Hepatocyte (in vitro differentiated cells): ENCODE measurements at places on chromosomes 5 and 9. TPM values are rescaled to one million over a fixed set of nuclear protein-coding genes. Genes with fewer than 3 reads are reported as not detected.

DNA sequence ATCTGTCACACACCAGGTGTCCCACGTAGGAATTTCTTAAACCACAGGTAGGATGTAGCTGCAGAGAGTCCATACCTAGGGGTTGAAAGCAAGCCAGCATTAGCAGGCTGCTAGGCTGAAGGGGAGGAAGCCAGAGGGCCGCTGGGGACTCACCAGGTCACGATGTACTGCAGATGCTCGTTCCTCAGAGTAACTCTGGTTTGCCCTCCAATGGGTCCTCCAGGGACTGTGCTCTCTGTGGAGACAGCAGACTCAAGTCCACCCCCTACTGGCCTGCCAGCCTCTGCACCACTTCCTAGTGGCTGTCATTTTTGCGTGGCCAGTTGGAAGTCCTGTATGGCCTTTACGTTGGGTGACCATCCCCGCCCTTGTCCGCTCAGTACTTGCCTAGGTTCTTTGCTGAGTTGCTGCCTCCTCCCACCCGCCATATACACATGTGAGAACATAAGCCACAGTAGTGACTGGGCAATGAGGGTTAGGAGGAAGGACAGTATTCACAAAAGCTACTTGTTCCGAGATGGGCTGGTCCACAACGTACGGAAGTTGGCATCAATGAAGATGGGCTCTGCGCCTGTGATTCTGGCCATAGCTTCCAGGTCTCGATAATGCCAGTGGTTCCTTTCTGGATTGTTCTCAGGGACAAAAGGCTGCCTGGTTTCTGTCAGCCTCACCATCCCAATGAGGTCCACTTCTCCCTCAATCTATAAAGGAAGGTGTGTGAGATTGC, 4.1 kb downstream of the RPL7A start:
- DNase-seq: peak; percentile 64

CDK7 gene
- total RNA-seq: 36.4 and 50.9 TPM in 2 replicates

IL4 gene
- not detected in 2 replicates for total RNA-seq

GRCh38 chr9:1939926-1940368, 75.2 kb upstream of the SMARCA2 start:
- peak; percentile 68 for DNase-seq

GRCh38 chr5:136001466-136001981, 27.3 kb upstream of the TGFBI start:
- DNase-seq: no peak

GRCh38 chr9:135887585-135888050, 19.7 kb downstream of the CAMSAP1 start:
- no peak for DNase-seq

DNA sequence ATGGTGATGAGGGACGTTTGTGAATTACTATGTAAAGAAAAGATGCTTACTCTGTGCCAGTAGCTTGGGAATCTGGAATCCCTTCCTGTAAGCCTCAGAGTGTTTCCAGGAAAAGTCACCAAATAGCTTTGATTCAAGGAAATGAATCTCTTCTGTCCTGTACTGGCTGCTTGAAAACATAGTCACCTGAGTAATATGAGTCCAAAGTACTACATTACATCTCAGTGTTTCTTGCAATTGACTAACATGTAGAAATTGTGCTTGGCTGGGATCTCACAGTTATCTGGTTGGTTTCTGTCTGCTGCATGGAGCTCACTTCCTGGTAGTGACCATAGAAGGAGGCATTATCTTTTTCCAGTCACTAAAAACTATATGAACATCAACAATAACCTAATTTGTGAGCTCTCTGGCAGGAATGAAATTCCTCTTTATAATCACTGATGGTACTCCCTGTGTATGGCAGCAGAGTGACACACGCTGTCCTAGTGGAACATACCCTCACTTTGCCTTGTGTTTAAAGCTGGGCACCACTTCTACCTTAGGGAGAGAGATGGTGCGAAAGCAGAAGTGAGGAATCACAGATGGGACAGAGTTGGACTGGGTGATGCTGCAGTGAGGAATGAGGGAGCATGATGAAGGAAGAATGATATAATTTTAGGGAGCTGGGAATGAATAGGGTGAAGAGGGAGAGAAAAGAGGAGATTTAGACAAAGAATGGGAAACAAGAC, 568.5 kb downstream of the RAB3C start:
- peak; percentile 46 for DNase-seq

GRCh38 chr5:61449804-61450492, 117.9 kb downstream of the ZSWIM6 start:
- peak; percentile 47 for DNase-seq

- DNase-seq: no peak
Measured at GRCh38 chr9:75448281-75448680, 360.0 kb downstream of the OSTF1 start.

GRCh38 chr5:38529955-38530646, 26.3 kb downstream of the LIFR start:
- no peak for DNase-seq

DNA sequence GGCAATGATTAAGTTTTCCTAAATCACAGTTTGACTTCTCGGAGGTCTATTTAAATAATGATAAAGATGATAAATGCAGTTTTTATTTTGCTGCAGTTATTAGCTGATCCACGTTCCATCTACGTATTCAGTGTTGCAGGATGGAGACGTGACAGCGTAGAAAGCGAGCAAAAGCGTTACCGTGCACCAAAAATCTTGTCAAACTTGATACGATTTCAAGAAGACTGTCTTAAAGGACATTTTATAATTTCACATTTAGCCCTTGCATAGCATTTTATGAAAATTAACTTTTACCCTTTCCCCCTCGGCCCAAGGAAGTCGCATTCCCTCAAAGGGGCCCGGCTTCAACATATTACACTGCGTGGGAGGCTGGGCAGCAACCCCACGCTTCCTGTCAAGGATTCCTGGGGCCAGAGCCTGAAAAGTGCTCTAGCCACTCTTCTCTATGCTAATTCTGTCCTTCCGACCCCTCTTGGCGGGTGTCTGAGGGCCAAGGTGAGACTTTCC, 7.1 kb upstream of the PURA start:
- no peak for DNase-seq

- no peak for DNase-seq
Measured at GRCh38 chr5:2802693-2803365, 51.4 kb upstream of the IRX2 start.

GRCh38 chr9:3784641-3785040, 258.8 kb upstream of the RFX3 start:
- no peak for DNase-seq

SHROOM1 gene
- 8.5 and 10.0 TPM in 2 replicates for total RNA-seq

CNTFR gene
- total RNA-seq: 2.1 and 4.7 TPM in 2 replicates

DNA sequence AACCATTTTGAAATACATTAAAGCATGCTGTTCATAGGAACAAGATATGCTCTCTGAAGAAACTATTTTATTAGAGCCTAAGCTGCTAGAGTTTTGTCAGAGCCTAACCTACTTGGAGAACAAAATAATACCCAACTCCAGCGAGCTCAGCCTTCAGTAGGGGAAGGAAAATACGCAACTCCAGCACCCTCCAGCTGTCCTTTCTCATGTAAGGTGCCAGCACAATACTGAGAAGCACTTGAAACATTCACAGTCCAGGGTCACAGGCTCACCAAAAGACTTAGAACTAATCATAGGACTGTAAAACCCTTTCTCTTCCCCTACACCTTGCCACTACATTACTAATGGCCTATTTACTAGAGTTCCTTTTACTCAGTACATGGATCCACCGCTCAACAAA, 18.9 kb downstream of the DPYSL3 start:
- DNase-seq: no peak

GRCh38 chr9:81456431-81457006, 232.8 kb downstream of the TLE1 start:
- DNase-seq: no peak

- DNase-seq: no peak
Measured at GRCh38 chr5:86865256-86865785, 247.6 kb downstream of the COX7C start.

GRCh38 chr9:88753691-88754367, 218.9 kb downstream of the NXNL2 start:
- no peak for DNase-seq

ANKRD31 gene
- 0.47 and 0.60 TPM in 2 replicates for total RNA-seq

TLX3 gene
- not detected in 2 replicates for total RNA-seq

DNA sequence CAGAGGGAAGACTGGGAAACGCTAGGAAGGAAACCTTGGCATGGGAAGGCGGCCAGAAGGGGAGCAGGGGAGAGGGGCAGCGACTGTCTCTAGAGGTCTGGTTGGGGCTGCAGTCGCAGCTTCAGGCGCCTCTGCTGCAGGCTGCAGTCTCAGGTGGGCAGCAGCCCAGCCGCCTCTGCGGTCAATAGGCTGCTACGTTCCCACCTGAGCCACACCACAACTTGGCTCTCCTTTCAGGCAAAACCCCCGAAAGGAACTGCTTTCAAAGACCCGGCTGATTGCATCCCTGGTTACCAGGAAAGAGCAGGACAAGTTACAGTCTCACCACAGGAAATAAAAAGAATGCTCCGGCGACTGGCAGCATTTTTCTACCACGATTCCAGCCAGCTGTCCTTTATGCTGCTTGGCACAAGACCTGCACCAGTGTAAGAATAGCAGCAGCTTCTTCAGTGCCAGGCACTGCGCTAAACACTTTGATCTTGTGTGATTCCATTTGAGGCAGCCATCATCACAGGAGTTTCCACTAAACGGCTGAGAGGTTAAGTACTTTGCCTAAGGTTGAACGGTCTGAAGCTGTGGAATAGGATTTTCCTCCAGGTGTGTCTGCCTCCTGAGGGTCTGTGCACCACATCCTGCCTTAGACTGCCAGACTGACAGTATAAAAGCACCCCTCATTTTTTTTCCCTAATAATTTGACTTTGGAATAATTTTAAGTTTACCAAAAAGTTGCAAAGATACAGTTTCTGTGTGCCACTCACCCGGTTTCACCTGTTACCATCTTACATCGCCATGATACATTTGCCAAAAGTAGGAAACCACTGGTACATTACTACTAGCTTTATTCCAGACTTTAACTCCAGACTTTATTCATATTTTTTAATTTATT, 7.5 kb downstream of the RPS14 start:
- DNase-seq: no peak

GADD45G gene
- 14.7 and 15.7 TPM in 2 replicates for total RNA-seq

GRCh38 chr5:27234916-27235315, 196.5 kb upstream of the CDH9 start:
- DNase-seq: no peak

DNA sequence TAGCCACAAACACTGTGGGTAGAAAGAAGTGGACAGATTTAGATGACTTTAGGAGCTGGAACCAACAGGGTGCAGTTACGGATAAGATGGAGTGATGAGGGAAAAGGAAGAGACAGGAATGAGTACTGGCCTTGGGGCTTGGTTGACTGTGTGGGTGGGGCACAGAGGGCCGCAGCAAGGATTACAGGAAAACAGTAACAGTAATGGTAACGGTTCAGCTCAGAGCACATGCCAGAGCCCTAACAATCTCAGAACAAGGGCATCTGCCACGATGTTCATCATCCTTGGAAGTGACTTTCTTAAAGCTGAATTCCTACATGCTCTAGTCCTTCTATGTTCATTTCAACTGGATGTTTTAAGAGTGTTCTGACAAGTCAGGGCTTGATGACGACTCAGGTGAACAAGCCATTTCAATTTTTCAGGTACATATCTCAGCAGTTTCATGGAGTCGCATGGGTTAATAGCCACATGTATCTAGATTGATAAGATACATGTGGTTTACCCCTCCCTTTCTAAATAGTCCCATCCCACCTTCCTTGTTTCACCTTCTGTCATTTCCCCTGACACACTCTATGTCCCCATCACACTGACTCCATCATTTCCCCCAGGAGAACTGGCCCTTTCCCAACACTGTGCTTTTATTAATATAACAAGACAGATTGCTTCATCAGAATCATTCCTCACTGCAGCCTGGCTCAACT, 65.0 kb downstream of the CEMIP2 start:
- no peak for DNase-seq

SPATA31C1 gene
- total RNA-seq: not detected in 2 replicates

PCDHGA1 gene
- 0.24 and 0.33 TPM in 2 replicates for total RNA-seq

DNA sequence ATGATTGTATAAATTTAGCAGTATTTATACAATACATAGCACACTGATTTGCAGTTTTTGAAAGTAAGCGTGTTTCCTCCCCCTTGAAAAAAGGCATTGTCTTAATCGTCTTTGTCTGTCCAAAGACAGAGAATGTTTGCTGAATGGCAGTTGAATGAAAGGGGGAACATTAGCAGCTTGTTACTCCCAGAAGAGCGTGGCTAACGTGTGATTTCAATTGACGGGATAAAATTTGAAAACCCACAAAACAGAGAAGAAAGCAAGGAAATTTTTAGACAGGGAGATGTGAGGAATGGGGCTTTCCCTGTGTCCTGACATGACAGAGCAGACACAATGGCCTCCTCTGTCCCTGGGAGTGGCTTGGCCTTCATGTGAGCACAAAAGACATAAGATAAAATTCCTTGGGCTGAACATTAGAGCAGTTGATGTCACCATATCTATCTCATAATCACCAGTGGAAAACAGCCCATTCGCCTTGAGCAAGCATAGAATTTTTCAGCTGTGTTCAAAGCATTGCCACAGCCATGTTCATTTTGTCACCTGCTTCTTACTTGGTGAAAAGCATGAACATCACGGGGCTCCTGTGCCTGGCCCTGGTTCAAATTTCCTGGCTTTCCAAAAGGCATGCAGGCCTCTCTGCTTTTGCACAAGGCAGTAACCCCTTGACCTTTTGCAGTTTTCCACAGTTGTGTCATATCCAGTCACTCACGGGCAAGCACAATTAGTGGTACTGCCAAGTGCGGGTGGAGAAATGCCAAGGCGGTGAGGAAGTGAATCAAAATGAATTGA, 126.9 kb downstream of the TLE1 start:
- DNase-seq: peak; percentile 35

- DNase-seq: peak; percentile 71
Measured at GRCh38 chr5:67770431-67771025, 445.0 kb upstream of the PIK3R1 start.

DNA sequence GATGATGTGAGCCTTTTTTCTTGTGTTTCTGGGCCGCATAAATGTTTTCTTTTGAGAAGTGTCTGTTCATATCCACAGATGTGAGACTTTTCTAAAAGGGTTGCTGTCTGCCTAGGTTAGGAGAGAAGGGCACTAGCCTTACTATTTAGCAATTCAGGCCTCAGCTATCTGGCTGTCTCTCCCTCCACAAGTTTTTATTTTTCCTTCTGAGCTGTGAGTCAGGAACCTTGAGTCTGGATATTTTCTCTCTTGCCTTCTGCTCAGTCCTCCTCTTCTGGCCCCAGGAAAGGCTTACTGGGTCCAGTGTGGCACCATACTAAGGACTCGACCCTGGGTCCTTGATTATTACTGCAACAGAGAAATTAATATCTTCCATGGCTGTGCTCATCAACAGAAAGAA, 187.6 kb downstream of the CSNK1G3 start:
- no peak for DNase-seq

GRCh38 chr9:98285446-98285845, 30.0 kb upstream of the TBC1D2 start:
- DNase-seq: no peak

GRCh38 chr5:81802625-81803024, 51.7 kb upstream of the SSBP2 start:
- no peak for DNase-seq
